ENCODE measurements at places on chromosomes 13 and 19.

GRCh38 chr13:76048131-76048530, 412.0 kb downstream of the LMO7 start:
- DNase-seq = no peak

DNA sequence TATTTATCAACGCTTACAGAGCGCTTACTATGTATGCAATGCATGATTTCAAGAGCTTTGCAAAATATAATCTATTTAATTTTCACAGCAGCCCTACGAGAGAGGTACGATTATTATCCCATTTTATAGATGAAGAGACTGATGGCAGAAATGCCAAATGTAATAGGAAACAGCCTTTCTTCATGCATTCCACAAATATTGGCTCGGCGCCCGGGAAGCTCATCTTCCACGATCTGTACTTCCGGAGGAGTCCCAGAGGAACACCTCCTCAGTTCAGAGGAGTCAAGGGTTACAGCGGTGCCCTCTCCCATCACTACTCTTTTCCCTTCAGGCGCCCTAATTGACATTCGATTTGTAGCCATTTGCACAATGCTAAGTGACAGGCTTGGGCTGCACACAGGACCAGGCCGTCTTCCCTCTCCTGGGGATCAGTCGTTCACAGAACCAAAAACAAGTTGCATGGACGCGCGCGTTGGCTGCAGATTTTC, 1.1 kb upstream of the ARHGAP35 start:
- no peak for DNase-seq

DNA sequence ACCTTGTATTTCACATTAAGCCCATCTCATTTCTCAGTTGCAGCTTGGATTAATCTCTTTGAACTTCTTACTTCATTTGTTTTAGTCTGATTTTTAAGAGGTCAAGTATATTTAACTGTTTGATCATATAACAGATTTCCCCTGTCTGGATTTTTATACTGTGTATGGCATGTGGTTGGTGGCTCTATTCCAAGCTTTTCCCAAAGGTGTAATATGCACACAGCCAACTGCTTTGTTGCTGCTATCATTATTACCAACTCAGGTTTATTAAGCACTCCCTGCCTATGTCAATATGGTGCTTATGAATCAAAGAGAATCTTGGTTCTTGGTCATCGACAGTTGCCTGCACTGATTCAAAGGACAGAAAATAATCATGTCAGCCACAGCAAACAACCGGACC, 92.6 kb downstream of the RAP2A start:
- DNase-seq = no peak

GRCh38 chr13:113607889-113608635, 23.5 kb downstream of the TFDP1 start:
- DNase-seq = no peak

GRCh38 chr19:19531951-19532805, 3.5 kb downstream of the YJEFN3 start:
- peak; percentile 82 for DNase-seq

DNA sequence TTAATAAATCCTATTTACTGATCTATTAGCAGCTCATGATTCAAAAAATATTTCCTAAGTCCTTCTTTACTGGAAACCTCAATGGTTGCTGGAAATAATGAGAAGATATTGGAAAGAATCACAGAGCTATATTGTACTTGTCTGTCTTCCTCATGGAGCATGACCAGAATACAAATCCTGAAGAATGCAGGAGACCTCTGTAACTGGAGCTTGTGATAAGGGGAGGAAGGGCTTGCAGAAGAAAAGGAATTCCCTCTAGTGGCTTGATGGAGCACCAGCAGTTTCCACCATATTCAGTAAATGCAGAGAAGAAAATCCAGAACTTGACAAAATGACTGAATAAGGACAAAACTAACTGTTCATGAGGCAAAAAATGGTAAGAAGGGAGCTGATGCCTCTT, 1333.1 kb downstream of the EFNB2 start:
- peak; percentile 7 for DNase-seq
